ENCODE measurements at places on chromosomes 5 and 9. TPM values are rescaled to one million over a fixed set of nuclear protein-coding genes. Genes with fewer than 3 reads are reported as not detected.

GRCh38 chr5:160048131-160048530 is 39.2 kb downstream of the TTC1 start:
- DNase-seq = no peak

BTNL8 gene
- total RNA-seq = 1.7 TPM

- DNase-seq = no peak
Measured at GRCh38 chr5:173751266-173751600, 134.8 kb upstream of the BOD1 start.

- DNase-seq = no peak
Measured at GRCh38 chr5:57432876-57433275, 49.7 kb downstream of the ACTBL2 start.

PCDHB9 gene
- not detected for total RNA-seq

DNA sequence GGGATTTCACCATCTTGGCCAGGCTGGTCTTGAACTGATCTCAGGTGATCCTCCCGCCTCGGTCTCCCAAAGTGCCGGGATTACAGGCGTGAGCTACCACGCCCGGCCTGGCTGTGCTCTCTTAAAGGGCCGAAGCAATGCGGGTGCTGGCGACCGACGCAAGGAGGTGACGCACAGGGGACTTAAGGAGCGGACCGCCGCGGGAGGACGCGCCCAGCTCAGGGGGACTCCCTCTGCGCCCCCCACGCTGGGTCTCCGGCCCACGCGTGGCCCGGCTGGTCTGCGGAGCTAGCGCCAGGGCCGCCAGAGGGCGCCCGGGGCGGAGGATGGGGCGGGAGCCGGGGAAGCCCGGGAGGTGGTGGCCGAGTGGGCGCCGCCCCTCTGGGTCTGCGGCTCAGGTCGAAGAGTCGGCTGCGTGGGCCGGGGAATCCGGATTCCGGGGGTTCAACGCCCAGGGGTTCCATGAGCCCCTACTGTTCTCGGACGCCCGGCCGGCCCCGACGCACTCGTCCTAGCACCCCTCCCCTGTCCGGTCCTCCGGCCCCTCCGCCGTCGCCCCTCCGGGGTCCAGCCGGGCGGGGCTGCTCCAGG is 502 bp upstream of the CERCAM start:
- peak; percentile 77 for DNase-seq

DNA sequence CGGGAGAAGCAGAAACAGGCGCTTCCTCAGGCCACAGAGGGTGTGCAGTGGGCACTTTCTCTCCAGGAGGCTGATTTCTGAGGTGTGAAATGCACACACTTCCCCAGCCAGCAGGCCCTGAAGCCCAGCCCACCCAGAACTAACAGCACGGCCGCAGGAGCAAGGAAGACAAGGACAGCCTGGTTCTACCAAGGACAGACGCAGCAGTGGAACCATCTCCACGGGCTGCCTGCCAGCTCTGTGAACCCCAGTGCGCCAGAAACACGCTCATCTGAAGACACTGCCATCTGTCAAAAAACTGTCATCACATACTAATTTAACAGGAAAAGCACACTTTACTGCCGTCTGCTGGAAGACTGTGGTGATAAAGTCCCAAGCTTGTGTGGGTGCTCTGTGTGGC is 40.7 kb downstream of the MAPK9 start:
- DNase-seq = no peak

CKMT2 gene
- not detected for total RNA-seq

Data from activated CD8-positive, alpha-beta memory T cell treated with anti-CD3 and anti-CD28 coated beads, Interleukin-2, amount 10 ng/mL, durations not matched to agents 7 days and 5 days (primary cell).